Thymus (tissue), 14 donors: ENCODE measurements at places on chromosomes 16 and 17. TPM values are rescaled to one million over a fixed set of nuclear protein-coding genes. Genes with fewer than 3 reads are reported as not detected.

DNA sequence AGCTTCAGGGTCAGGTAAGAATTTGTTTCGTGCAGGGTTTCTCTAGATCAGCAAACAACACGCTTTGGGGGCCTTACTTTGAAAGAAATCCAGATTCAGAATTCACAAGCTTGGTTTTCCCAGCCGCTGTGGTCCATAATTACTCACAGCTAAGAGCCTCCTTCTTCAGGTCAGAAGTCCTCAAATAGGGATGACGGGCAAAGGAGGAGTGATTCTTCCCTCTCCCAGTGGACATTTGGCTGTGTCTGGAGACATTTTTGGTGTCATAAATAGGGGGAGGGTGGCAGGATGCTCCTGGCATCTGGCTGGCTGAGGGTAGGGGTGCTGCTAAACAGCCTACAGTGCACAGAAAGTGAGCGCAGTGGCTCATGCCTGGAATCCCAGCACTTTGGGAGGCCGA is 48.6 kb upstream of the USP7 start:
- no peak for DNase-seq

- DNase-seq: no peak
Measured at GRCh38 chr17:19237389-19238166, 412 bp downstream of the EPN2 start.

DNA sequence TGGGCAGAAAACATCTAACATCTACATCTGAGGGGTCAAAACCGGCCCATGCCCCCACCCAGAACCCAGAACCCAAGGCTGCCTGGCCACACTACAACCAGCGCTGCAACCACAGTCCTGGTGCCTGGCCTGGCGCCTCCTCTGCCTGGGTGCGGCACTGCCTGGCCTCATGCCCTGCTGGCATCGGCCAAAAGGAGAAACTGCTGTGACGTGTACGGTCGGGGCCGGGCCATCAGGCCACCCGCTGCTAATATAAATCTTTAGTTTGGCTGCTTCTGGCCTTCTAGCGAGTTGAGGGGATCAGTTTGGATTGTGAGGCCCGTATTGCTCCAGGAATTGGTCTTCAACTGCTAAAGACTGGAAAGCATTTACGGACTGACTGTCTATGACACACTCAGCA is 22.8 kb downstream of the TMEM204 start:
- DNase-seq: no peak

GRCh38 chr16:85396879-85397871 is 215.9 kb upstream of the GSE1 start:
- DNase-seq: no peak

The TMEM235 gene
- total RNA-seq: 1.8 TPM
